ENCODE measurements at places on chromosomes 6 and 20.

DNA sequence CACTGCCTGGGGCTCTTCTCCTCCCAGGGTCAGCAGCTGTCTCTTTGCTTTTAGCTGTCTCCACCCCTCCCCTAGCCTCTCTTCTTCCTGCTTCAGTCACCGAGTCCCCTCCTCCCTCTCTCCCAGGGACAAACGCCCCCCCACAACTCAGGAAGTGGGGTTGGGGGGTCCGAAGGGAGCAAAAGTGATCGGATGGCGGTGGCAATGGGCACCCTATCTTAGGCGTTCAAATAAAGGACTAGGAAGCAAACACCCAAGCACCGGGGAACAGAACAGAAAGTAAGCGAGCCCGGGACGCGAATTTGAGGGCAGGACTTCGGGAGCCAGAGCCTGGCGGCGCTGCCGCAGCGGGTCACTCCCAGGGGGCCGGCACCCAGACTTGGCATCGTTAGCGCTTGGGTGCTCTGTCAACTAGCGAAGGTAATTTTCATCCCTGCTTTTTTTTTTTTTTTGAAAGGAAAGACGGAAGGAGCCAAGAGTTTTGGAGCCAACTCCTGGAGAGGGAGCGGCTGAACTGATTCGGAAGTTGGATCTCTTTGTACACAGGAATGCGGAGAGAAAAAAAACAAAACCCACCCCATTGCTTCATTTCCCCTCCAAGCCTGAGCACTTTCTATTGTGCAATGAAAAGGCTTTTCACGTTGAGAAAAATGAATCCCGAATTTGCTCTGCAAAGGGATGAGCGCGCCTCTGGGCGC, 815 bp upstream of the ITPR3 start:
- DNase-seq, result peak; percentile 13

DNA sequence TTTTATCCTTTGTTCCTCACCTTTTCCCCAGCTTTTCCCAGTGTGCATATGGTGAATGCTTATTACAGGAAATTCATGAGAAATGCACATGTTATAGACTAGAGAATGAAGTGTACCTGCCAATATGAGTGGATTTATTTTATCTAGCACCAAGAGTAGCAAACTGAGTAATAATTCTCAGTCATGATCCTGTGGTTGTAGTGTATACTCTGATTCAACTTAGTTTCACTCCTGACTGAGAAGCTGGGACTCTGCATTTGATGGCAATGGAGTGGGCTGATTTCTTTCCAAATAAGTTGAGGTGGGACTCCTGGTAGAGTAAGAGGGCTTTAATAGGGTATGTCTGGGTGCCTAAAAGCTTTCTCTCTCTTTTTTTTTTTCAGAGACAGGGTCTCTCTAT, 4.0 kb downstream of the ABT1 start:
- no peak for DNase-seq

- DNase-seq, result no peak
Measured at GRCh38 chr6:51398793-51399192, 580.1 kb downstream of the TFAP2B start.

DNA sequence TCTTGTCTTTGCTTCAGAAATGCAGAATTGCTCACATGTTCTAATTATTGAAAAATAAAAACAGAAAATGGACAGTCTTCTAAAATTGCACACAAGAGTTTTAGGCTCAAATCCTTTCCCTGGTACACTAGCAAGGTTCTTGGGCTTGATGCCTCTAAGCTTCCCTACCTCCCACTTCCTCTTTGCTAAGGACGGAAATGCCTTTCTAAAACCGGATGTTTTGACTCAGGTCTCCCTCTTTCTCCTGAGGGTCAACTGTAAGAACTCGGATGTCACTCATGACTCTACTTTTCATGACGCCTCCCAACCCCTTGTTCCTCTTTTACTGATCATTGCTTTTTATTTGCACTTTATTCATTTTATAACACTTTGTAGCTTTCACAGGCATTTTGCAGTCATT, 613.5 kb downstream of the C6orf118 start:
- DNase-seq, result no peak

- DNase-seq, result no peak
Measured at GRCh38 chr6:84652356-84653026, 111.9 kb downstream of the TBX18 start.

- DNase-seq, result peak; percentile 64
Measured at GRCh38 chr6:37691904-37692806, 5.5 kb downstream of the MDGA1 start.

- DNase-seq, result no peak
Measured at GRCh38 chr6:157726892-157727628, 96.0 kb upstream of the SNX9 start.

- DNase-seq, result no peak
Measured at GRCh38 chr6:9581155-9581554, 833.7 kb downstream of the TFAP2A start.

GRCh38 chr20:16314320-16314719, 258.9 kb downstream of the KIF16B start:
- DNase-seq, result no peak

DNA sequence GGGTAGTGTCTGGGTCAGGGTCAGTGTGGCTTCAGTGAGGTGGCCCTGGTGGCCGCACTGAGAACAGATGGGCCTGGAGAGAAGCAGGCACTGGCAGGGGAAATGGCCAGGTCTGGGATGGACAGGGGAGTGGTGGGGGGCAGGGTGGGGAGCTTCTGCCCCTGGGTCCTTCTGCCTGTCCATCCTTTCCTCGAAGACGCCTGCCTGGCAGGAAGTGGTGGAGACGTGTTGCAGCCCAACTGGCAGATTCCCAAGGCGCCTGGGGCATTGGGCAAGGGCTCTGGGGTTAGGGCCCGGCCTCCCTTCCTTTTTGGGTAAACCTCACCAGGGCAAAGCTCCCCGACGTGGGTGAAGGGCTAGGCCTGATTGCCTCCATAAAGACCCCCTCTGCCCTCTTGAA, 10.4 kb downstream of the SRC start:
- DNase-seq, result no peak

- DNase-seq, result no peak
Measured at GRCh38 chr6:166024252-166024651, 143.4 kb downstream of the TBXT start.

DNA sequence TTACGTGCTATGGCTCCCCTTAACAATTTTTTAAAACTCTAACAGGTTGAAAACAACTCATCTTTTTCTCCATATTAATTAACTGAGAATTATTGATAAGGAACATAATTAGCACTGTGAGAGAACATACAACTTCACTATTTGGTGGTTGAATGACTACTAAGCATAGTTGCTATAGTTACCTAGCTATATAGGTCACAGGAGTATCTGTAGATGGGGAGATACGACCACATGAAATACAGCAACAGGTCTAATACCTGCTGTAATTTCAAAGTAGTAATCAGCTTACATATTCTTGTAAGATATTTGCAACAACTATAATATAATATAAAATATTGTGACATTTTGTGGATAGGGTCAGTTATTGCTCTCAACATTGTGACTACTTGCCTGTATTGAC, 102.9 kb downstream of the ADGB start:
- DNase-seq, result no peak

GRCh38 chr20:63071541-63072181, 64.9 kb upstream of the BHLHE23 start:
- DNase-seq, result no peak

DNA sequence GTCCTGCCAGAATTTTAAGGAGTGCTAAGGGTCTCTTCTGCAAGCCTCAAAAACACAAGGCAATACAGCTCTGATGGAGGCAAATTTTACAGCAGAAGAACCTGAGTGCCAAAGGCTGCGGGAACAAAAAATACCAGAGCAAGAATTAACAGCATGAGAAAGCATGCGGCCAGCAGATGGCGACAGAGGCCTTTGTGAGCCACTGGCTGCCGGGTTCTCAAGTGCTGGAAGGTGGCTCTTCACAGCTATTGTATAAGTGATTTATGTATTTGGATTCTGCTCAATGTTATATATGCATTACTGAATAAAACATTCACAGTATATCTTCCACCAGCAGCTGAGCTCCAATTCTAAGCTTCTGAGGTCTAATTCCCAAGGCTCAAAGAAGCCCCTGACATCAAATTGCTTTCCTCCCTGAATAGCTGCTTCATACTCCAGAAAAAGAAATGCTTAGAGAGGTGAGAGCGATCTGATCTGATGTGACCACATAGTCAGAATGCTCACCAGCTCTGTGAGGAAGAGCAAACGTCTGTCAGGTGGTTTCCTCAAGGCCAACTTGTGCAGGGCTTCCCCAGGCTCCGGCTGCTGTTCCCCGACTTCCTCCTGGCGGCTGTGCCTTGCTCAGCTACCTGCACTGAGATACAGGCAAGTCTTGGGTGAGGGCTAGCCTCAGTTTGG, 58.6 kb downstream of the PPP1R3G start:
- peak; percentile 80 for DNase-seq

DNA sequence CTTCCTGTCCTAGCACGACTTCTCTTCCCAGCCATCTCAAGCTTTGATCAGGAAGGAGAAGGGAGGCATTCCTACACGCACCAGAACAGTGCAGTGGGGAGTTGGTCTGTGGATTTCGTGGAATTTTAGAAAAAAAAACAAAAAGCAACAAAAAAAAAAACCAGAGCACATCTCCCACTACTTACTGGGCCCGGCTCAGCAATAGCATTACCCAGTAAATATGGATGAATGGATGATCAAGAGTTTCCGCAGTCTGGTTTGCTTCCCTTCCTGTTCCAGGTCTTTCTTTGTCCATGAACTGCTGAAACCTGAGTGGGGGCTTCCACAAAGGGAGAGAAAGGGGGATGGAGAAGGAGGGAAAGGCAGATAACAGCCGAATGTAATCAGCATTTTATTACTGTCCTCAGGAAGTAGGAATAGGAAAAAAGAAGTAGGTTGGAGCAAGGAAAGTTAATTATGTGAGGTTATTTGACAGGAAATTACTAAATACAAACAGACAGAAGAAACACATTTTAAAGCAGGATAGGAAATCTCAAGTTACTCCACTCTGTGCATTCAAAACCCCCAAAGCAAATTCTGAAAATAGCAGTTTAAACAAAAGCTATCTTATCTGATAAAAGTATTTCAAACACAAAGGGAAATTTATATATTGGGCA, 349.0 kb downstream of the PRL start:
- DNase-seq, result no peak

DNA sequence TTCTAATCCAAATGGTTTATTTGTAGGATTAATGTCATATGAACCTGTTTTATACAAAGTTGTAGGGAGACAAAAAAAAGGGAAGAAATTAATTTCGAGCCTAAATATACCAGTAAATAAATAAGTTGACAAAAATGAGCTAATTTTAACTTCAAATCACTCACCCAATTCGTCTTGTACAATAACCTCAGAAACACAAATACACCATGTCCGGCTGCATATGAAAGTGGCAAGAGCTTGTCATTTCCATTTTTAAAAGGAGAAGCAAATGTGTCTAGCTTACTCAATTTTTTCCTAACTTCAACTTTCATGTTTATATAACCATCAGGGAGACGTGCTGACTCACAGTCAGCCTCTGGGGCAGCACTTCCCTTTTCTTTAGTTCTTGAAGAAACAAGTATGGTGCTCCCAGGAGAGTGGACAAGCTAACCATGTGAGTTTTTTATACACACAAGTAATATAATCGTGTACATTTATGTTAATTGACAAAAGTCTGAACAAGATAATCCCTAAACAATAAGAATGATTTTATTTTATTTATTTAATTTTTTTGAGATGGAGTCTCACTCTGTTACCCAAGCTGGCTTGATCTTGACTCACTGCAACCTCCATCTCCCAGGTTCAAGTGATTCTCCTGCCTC, 55.5 kb upstream of the SGK1 start:
- DNase-seq, result no peak

DNA sequence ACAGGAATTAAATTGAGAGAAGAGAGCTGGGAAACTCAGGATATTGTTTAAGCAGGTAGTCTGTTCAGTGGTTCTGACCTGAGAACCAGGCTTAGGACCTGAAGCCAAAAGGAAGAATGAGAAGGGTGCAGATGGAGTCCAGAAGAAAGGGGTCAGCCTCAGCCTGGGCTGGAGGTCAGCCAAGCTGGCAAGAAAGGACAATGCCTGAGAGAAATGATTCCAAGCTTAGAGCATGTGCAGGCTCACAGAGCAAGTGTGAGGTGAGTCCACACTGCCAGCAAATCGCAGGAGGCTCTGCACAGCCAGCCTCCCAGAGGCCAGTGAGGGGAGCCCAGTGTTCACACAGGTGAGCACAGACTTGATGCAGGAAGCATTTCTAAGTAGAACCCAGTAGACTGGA, 47.3 kb downstream of the DAAM2 start:
- no peak for DNase-seq

DNA sequence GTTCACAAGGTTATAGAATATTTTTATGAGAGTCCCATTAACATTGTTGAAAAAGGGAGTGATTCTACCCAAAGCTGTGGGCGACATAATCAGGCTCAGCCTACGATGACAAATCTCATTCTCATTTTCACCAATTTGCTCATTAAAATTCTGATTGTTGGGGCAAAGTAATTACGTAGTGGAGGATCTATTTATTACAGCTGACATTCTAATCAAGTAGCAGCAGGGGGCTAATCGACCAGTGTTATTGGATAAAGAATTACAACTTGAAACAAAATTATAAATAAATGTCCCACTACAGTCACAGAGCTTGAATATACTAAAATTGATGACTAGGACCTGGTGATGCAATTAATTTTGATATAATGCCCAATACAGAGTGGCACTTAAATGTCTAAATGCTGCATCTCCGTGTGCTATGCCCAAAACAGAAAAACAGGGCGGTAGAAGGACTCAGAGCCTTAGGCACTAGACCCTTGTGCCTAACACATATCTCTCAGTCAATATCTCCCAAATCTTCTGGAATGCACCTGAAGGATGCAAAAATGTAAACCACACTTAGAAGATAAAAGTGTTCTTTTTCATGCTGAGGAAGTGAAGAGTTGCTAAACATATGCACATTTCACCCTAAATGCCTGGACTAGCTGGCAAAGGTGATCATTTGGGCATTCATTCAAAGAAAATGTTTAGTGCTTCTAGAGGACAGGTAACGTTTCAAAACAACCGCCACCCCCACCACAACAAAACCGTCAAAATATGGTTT, 88.3 kb downstream of the CD24 start:
- no peak for DNase-seq

GRCh38 chr6:18792866-18793265, 405.7 kb downstream of the RNF144B start:
- DNase-seq, result no peak

- no peak for DNase-seq
Measured at GRCh38 chr6:113458368-113459010, 398.7 kb upstream of the MARCKS start.

- DNase-seq, result no peak
Measured at GRCh38 chr6:35787266-35788218, 6.7 kb downstream of the CLPSL1 start.

DNA sequence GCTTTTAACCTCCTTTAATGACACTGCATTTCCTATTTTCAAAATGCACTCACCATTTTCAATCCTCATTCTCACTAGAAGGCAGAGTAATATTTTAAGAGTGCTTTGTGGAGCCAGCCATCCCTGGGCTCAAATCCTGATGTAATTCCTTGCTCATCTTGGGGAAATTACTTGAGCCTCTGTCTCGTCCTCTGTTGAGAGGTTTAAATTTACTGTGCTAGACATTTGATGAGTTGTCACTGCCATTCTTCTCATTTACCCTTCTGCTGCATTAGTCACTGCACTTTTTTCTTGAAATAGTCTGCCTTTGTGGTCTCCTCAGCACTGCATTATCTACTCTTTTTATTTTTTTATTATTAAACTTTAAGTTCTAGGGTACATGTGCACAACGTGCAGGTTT, 150.0 kb upstream of the HDDC2 start:
- no peak for DNase-seq

Data from activated CD8-positive, alpha-beta memory T cell treated with anti-CD3 and anti-CD28 coated beads for 1 hour (primary cell).